ENCODE measurements at places on chromosomes 16 and 17.
A peak's percentile ranks its signal among the peaks of the same experiment; 100 is the strongest.

- DNase-seq = no peak
These were observed 4.9 kb downstream of the MYH1 start for GRCh38 chr17:10513299-10514067.

DNA sequence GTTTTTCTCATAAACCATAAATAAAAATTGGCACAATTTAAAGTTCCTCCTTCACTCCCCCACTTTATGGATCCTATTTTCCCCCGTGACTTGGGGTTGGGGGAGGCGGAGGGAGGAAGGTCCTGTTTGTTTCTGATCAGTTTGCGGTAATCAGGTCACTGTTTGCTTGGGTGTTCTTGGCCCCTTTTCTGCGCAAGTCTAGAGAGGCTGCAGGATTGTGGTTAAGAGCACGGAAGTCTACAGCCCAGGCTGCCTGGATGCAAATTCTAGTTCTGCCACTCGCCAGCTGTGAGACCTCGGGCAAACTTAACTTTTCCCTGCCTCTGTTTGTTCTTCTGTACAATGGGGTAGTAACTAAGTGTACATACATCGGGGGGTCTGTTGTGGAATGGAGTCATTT is 12.1 kb downstream of the ATP2C2 start:
- no peak for DNase-seq

- no peak for DNase-seq
These were observed 12.8 kb upstream of the FBXL19 start for GRCh38 chr16:30910427-30911029.

- peak; percentile 69 for DNase-seq
These were observed 2.9 kb upstream of the TTYH2 start for GRCh38 chr17:74210191-74211140.

DNA sequence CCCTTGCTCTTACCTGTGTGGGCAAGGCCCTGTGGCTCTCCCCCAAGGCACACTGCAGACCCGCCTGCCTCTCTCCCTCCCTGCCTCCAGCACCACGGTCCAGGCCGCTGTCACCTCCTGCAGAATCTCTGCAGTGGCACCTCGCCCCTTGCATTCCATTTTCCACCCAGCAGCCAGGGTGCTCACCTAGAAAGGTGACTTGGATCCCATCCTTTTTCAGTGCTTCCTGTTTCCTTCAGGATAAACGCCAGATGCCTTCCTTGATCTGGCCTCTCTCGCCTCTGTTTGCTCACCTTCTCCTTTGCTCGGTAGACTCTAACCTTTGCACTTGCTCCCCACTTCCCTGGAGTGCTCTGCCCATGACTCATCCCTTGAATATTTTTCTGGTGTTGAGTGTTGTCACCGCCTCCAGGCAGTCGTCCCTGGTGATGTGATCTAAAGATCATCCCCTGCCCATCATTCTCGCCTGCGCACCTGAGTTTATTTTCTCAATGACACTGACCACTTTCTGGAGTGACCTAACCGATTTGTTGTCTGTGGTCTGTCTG is 79.2 kb upstream of the LGALS9 start:
- peak; percentile 94 for DNase-seq

GRCh38 chr16:88785106-88785924 is at the start of gene PIEZO1:
Gene PIEZO1 (minus strand): TSS chr16:88785220. CDS start chr16:88784964, 256 bp downstream.
- peak; percentile 71 for DNase-seq

DNA sequence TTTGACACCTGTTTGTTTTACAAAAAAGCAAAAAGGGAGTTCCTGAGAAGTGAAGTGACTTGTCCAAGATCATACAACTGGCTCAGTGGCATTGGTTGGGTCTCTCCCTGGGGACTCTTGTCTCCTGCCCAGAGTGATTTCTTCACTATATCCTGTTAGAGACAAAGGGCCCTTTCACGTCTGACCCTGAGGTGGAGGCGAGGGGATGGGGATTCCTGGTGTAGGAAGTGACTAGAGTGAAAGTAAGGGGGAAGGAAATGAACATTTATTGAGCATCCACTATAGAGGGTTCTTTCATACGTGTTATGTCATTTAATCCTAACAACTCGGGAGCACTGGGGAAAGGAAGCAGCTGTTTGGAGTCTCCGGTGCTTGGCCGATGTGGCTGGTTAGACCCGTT is 9.0 kb downstream of the ITGB3 start:
- no peak for DNase-seq

DNA sequence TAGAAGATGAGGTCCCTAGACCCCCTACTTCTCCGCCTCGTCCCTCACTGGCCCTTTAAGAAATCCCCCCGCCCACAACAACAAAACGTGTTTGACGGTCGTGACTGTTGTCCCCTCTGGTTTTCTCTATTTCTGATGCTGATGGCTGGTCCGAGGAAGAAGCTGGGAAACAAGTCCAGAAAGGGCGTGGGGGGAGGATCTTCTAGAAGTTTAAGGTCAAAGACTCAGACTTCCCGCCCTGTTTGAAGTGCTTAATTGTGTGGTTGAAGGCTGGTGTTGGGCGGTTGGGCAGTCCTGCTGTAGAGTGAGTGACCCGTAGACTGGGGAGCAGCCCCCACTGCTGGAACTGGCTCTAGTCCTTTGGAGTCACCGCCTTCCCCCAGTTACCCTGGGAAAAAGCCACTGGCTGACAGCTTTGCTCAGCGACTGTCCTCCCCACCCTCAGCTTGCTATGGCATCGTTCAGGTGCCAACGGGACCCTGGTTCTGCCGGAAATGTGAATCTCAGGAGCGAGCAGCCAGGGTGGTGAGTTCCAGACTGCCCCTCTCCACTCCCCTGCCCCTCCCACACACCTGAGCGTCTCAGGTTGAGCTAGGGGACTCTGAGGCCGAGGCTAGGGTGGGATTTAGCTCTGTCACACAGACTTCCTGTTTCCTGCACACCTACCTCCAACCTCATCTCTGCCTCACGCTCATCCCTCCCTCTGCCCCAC is 1.6 kb downstream of the MLLT6 start:
- no peak for DNase-seq

DNA sequence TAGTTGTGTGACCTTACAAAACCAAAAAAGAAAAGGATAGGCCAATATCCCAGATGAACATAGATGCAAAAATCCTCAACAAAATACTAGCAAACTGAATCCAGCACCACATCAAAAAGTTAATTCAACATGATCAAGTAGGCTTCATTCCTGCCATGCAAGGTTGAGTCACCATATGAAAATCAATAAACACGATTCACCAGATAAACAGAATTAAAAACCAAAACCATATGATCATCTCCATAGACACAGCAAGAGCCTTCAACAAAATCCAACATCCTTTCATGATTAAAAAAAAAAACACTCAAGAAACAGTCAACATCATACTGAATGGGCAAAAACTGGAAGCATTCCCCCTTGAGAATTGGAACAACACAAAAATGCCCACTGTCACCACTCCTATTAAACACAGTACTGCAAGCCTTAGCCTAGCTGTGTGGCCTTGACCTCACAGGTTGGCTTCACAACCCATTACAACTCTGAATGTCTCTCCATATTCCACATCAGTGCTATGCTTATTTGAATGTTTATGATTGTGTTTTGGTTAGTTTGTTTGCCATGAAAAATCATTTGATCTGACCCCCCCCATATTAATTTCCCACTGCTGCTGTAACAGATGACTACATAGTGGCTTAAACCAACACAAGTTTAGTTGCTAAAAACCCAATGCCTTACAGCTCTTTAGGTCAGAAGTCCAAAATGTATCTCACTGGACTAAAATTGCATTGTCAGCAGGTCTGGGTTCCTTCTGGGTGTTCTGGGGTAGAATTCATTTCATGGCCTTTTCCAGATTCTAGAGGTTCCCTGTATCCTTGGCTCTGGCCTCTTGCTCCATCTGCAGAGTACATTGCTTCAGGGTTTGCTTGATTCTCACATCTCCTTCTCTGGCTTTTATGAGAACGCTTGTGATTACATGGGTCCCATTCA is 257.1 kb upstream of the DYNLRB2 start:
- DNase-seq = no peak

- DNase-seq = no peak
These were observed 97.4 kb downstream of the MARF1 start for GRCh38 chr16:15545544-15545943.

DNA sequence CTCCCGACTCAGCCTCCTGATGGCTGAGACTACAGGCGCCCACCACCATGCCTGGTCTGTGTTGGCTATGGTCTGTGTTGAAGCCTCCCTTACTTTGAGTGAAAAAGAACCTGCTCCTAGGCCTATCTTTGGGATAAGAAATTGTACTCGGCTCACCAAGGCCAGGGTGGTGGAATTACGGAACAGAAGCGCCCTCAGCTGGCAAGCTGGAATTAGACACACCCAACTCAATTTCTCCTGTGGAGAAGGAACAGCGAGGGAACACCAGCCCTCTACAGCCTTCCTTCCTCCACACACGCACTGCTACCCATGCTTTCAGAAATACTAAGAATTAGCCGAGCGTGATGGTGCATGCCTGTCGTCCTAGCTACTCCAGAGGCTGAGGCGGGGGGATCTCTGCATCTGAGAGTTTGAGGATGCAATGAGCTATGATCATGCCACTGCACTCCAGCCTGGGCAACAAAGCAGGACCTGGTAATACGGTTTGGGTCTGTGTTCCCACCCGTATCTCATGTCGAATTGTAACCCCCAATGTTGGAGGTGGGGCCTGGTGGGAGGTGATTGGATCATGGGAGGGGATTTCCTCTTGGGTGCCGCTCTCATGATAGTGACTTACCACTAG is 40.1 kb upstream of the RBBP6 start:
- peak; percentile 43 for DNase-seq

Data from kidney tubule cell (primary cell).